CD4-positive, alpha-beta T cell treated with Interleukin-12 subunit alpha and Interleukin-12 subunit beta, for 1 hour (primary cell): ENCODE measurements at places on chromosomes 4 and X.

DNA sequence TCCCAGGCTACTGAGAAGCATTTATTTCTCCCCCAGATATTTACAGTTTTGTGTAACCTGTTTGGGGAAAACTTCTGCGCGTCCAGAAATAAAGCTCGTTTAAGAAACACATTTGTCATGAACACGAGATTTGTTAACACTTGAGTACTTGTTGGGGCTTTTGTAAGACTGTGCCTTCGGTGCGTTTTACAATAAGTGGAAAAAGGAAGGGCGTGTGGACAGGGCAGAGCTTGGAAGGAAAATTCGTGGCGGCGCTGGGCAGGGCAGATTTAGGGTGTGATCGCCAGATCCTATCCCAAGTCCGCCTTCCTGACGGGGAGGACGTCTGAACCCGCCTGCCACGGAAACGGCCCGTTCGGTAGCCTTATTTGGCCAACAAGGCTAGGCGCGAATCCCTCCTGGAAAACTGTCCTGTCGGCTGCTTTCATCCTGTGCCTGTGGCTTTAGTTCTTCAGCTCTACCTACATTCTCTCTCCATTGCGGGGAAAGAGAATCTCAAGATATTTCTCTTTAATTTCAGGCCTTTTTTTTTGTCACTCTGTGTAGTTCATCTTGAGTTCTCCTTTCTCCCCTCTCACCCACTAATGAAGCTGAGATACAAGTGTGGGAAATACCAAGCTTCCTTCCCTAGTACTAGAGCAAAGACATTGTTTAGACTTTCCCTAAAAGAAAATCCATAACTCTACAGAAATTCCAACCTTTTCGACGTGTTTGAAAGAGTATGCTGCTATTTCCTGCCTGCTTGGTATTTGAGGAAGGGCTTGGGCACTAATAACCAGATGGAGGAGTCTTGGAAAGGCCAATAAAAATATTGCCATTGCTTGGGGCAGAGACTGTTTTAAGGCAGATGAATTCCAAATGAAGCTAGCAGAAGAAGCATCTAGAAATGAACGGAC, 982 bp downstream of the PDLIM5 start:
- no peak for DNase-seq

DNA sequence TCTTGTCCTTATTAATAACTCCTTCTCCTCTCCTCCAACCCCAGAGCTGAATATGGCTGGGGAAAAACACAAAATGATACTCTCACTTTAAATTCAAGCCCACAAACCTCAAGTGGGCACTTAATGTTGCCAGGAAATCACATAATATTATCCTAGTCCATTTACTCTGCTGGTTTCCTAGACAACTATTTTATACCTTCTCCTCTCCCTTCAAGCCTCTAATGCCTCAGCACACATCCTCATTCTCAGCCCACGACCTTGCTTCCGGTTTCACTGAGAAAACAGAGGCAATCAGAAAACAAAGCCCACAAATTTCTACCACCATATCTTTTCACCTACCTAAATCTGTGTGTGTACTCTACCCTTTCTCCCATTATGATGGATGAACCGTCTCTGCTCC, 12.1 kb upstream of the CLCN5 start:
- DNase-seq, result no peak

DNA sequence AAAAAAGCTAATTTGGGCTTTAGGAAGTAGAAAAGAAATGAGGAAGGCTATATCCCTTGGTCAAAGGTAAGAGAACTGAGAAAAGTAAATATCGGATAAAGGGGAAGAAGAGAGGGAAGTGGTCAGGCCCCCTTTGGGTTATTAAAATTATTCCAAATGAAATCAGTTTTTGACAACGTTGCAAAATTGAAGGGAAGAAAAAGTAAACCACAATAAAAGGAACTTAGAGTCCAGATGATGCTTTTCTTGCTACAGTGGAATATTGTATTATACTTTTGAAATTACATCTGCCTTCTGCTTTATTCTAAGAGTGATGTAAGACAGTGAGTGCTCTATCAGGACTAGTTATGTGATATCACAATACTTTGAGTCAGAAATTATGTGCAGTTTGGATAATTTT, 59.4 kb upstream of the RBPJ start:
- no peak for DNase-seq

- DNase-seq, result no peak
Measured at GRCh38 chrX:50088645-50089044, 112.2 kb downstream of the AKAP4 start.

DNA sequence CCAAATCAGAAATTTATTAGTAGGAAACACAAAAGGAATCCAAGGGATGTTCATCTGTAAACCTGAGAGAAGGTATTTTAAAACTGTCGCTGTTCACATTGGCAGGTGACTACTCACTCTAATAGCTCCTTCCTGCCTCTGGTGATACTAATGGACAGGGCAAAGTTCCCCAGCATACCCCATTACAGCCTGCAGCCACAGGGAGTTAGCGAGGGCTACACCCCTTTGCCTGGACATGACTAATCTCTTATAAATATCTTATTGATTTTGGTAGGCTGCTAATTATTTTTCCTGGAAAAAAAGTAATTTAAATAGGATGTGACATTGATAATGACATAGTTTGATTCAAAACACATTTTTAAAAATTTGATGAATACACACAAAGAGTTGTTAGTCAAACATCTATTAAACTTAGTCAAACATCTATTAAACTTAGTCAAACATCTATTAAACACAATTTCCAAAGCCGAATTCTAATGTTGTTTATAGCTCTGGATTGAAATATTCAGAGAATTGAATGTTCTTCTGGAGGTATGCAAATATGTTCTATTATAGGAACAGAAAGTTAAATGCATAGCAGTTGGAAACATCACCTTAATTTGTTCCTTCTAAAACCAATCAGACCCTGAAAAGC, 83.0 kb upstream of the CBR4 start:
- no peak for DNase-seq

- no peak for DNase-seq
Measured at GRCh38 chr4:61204353-61205060, 4.4 kb downstream of the ADGRL3 start.

DNA sequence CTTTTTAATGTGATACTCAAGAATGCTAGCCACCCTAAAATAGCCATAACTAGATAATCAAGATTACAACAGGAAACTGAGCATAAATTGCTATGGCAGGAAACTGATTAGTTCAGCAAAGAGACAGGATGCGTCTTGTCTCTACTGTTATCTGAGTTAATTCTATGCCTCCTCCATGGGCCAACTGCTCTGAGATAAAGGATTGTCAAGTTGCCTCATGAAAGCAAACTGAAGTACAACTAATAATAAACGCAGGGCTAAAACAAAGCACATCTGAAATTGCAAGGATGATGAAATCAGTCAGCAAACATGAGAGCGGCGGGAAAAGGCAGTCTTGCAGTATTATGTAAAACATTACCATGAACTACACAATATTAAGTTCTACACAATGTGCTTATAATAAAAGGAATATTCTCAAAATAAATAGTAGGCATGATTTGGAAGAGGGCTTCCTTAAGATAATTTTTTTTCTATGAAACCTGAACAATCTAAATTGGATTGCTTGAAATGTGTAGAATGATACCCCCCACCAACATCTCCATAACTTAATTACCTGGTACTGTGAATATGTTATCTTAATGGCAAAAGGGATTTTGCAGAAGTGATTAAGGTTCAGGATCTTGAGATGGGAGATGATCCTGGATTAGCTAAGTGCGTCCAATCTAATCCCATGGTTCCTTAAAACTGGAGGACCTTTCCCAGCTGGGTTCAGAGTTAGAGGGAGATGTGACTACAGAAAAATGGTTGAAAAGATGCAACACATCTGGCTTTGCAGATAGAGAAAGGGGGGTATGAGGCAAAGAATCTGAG, 65.9 kb downstream of the ANTXR2 start:
- DNase-seq, result peak; percentile 42

GRCh38 chrX:18885328-18886004, 98.4 kb downstream of the PHKA2 start:
- no peak for DNase-seq

- no peak for DNase-seq
Measured at GRCh38 chrX:10447564-10448214, 172.7 kb downstream of the MID1 start.

GRCh38 chr4:92304121-92304520, 355 bp downstream of the GRID2 start:
- DNase-seq, result no peak

GRCh38 chr4:85672116-85672515, 197.2 kb downstream of the ARHGAP24 start:
- DNase-seq, result no peak

GRCh38 chrX:37684426-37684825, 1.2 kb upstream of the XK start:
- no peak for DNase-seq

DNA sequence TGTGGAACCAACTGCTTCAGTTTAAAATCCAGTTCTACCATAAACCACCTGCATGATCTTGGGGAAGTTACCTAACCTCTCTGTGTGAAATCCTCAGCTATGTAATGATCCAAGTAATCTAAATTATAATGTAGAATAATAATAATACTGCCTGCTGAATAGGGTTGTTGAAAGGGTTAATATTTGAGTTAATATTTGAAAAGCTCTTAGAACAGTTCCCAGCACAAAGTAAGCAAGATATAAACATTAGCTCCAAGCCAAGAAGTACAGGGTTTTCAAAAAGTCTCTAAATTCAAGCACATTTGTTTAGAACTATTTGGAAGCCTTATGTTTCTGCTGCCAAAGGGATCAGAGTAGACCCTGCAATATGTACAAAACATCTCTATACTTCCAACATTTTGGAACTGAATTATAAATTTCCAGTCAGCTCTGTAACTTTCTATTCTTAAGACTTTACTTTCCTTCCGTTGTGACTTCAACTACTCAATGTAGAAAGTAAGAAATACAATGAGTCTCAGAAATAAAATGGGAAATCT, 76.7 kb upstream of the FAM9C start:
- DNase-seq, result no peak

- no peak for DNase-seq
Measured at GRCh38 chr4:3352941-3353594, 60.2 kb downstream of the RGS12 start.

DNA sequence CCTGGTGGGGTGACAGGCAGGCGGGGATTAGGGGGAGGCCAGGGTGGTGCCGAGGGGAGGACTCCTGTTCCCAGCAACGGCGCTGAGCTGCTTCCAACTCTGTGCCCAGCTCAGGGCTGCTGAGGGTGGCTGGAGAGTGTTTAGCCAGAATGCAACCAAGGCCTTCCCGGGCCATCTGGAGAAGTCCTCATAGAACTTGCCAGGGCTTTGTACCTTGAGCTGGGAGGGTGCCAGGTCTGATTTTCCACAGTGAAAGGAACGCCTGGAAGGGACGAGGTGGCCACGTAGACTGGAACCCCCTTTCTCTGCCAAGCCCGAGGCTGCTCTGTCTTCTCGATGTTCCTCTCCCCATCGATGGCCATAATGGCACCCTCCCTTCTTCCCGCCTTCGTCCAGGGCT, 57.0 kb upstream of the GPR78 start:
- no peak for DNase-seq

- no peak for DNase-seq
Measured at GRCh38 chr4:155530290-155530689, 136.4 kb upstream of the GUCY1A1 start.

GRCh38 chr4:141179474-141180373, 41.0 kb upstream of the ZNF330 start:
- no peak for DNase-seq

DNA sequence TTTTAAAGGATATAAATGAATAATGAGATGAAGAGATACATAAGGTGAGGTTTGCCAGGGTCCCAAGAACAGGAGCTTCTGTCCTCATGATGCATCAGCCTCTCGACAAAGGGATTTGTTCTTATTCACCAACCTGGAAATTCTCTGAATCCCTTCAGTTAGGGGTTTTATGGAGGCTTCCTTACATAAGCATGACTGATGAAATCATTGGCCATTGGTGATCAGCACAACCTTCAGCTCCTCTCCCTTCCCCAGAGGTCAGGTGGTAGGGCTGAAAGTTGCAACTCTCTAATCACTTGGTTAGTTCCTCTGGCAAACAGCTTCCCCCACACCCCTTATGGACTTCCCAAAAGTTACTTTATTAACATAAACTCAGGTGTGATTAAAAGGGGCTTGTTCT, 222.0 kb downstream of the SPRY1 start:
- no peak for DNase-seq

- DNase-seq, result no peak
Measured at GRCh38 chr4:109434007-109434971, 674 bp downstream of the SEC24B start.

- DNase-seq, result no peak
Measured at GRCh38 chrX:43560247-43560946, 95.7 kb upstream of the MAOA start.

DNA sequence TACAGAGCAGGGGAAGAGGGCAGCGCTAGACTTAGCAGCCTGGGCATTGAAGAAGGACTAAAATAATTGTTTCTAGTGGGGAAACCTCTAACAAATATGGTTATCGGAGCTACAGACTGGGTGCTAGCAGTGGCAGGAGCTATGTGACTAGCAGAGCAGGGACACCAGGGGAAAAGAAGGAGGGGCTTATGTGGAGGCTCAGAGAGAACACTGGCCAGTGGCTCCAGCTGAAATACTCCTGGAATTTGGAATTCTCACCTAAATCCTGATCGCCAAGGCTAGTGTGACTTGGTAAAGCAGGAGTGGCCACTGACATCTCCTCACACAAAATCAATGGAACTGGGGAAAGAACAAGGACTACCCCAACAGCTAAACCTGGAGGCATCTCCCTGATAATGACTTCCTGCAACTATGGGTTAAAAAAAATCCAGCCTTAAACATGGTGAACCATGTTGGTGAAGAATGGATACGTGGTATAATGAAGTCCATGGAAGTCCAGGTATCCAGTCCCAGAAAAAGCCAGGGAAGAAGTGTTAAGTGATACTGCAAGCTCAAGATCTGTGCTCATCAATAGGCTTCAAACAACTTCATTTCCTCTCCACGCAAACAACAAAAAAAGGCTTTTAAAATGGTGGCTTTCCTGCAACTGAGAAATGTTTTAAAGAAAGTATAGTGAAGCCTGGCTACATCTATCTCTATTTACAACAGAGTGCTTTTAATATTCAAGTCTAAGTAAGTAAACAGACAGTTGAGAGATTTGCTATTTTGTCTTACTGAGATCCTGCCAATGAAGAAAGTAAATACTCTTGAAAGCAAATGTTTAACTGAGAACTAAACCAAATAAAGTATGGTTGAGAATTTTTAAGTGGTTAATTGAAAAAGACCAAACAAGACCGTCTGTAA, 1.8 kb downstream of the TAPT1 start:
- no peak for DNase-seq

GRCh38 chr4:1026115-1026514, 14.7 kb downstream of the FGFRL1 start:
- DNase-seq, result peak; percentile 39

DNA sequence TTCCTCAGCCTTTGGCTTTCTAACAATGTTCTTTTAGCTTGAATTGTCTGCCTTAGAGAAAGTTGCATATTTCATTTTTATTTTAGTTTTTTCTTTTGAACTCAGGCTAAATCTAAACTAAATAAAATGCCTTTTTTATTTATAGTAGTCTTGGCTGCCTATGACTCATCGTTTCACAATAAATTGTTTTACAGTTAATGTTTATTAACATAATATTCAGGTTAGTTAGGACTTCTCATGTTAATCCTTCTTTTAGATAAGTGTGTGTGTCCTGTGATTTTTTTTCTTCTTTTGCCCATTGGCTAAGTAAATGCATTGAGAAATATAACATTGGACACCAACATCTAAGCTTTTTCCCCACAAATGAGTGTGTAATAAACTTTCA, 1.6 kb downstream of the RP2 start:
- no peak for DNase-seq
